Activated CD4-positive, CD25-positive, alpha-beta regulatory T cell treated with anti-CD3 and anti-CD28 coated beads, Interleukin-2, amount 50 U/mL, for 72 hours (primary cell): ENCODE measurements at places on chromosomes 5 and 9.

DNA sequence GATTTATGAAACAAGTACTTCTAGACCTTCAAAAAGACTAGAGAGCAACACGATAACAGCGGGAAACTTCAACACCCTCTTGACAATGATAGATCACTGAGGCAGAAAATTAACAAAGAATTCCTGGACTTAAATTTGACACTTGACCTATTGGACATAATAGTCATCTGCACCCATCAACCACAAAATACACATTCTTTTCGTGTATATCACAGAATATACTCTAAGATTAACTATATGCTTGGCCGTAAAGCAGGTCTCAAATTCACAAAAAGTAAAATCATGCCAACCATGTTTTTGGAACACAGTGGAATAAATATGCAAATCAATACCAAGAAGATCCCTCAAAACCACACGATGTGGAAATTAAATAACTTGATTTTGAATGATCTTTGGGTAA is 559.4 kb downstream of the DNAH5 start:
- no peak for DNase-seq

DNA sequence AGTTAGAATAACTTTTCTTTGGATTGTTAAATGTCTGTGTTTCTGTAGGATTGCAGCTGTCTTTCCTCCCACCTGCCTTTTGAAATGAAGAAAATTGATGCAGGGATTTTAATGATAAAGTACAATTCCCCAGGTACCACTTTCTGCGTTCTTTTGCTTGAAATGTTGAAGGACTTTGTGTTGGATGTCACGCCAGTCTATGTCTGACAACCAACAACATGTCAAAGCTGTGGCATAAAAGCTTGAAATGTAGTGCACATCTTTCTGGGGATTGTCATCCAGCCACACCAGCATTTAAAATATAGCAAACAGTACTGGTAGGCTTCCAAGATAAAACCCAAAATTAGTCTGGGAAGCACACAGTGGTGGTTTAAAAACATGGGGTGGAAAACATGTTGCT is 381.4 kb downstream of the TMEM161B start:
- DNase-seq, result no peak

DNA sequence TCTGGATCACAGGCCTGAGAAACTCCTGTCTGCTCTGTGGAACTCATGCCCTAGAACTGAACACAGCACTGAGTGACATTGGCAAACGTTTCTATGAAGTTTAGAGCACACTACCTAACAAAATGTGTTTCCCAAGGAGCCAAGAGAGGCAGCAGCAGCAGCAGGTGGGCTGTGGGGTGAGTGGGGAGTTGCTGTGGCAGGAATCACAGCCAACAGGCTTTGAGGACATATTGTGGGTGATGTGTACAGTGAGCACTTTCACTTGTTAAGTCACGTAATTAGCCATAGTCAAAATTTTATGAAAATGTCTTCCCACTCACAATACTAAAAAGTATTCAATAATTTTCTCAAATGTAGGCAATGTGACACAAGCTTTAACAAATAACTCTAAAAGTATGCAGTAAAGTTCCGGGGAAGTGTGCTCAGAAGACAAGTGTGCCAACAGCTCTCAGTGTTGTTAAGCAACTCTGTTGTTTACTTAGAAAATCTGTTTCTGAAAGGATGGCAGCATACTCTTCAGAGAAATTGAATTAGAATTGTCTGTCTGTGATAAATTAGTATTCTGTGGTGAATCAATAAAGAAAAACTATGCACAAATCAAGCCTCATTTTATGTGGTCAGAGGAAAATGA is 482.1 kb downstream of the SEMA5A start:
- no peak for DNase-seq

- DNase-seq, result no peak
Measured at GRCh38 chr5:149881874-149882273, 62.7 kb downstream of the PDE6A start.

DNA sequence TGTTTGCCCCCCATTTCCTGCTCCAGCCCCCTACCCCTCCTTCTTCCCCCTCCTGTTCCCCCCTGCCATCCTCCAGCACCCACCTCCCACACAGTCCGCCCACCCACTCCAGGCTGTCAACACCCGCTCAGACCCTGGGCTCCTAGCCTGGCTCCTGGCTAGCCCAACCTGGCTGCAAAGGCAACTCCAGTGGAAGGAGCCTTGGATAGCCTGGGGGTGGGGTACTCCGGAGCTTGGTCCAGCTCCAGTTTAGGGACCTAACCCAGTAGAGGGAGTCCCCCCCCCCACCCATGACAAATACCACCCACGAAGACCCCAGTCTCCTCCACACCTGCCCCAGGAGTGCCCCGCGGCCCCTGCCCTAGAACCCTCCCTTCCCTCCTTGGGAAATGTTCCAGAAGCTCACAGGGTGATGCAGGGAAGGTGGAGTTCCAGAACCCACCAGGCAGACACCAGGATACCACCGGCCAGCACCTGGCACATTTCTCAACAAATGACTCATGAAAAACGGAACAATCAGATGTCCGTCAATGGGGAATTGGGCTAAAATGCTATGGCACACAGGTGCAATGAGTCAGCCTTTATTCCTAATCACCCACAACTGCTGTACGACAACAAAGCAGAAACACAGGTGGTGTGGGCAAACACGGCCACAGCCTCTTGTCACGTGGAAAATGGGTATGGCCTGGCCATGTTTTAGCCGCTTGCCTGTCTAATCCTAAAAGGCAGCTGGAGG is 901 bp upstream of the SLC12A7 start:
- DNase-seq, result no peak

DNA sequence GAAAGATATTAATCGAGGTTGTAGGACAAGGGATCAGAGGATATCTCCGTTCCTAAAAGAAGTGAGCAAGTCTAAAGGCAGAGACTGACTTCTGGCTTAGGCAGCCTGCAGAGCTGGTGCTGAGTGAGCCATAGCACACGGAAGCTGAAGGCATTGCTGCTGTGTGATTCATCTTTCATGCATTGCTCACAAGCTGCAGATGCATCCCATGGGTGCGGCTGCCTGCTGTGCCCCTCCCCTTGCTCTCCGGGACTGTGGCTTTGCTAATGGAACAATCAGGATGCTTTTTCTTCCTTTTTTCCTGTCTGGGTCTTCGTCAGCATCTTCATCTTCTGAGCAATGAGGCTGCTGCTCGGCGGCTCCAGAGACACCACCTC is 341.4 kb downstream of the DIRAS2 start:
- DNase-seq, result no peak

DNA sequence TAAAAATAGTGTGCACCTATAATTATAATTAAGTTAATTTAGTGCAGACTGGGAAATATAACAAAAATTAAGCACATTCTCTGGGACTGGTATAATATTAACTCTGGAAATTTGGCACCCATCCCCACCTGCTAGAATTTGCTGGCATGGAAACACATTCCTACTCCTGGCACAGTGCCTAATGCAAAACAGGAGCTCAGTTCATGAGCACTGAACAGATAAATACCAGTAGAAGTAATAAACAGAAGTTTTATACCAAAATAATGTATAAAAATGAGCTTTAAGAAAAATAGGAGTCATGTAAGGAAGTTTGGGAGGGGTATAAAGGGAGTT is 23.7 kb upstream of the NPR3 start:
- no peak for DNase-seq

- no peak for DNase-seq
Measured at GRCh38 chr9:97761056-97761598, 64.0 kb upstream of the XPA start.
